ENCODE measurements at places on chromosomes 3 and 15.
A peak's percentile ranks its signal among the peaks of the same experiment; 100 is the strongest.

- no peak for DNase-seq
These were observed 583.4 kb upstream of the DPPA4 start for GRCh38 chr3:109920749-109921148.

DNA sequence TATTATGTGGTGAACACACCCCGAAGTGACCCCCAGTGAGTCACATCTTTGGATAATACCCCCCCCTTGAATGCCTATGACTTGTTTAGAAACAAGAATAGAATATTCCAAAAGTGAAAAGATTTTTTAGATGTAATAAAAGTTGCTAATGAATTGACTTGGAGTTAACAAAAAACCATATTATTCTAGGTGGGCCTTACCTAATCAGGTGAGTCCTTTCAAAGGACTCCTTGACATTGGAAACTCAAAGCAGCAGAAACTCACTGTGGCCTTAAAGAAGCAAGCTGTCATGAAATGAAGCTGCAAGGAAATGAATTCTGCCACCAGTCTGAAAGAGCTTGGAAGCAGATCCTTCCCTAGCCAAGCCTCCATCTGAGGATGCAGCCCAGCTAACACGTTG is 10.9 kb upstream of the ISL2 start:
- no peak for DNase-seq

- no peak for DNase-seq
These were observed 89.9 kb upstream of the CHL1 start for GRCh38 chr3:106619-107018.

DNA sequence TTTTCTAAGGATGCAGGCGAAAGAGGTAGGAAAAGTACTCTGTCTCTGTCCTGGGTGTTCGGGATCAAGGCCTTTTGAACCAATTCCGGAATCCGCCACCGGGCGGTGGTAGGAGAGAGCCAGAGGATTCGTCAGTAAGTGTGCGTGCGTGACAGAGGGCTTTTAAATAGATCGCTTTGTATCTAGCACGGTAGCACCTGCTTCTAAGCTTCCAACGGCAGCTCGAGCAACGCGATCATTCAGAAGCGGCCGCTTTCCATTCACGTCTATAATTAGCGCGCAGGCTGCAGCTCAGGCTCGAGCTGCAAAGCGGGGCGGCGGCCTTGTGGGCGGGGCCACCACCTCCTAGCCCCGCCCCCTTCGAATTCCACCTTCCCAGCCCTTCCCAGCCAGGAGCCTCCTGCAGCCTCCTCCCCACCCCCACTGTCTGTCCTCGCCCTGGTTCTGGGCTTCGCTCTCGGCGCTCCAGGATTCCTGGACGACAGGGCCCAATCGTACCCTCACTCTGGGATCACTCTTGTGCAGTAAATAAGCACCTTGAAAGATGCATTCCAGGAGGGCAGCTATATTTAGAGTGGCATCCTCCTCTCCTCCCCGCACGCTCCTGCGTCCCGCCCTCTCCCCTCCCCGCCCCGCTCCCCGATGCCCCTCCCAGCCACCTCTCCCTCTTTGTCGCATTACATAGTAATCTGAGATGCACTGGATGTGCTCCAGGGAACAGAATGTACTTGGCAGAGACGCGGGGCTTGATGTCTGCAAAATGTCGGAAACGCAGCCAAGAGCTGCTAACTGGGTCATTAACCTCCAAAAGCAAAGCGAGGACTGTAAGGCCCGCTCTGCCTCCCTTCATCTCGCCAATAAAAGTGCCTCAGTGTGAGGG is 224.1 kb upstream of the TPRG1 start:
- DNase-seq = peak; percentile 96

DNA sequence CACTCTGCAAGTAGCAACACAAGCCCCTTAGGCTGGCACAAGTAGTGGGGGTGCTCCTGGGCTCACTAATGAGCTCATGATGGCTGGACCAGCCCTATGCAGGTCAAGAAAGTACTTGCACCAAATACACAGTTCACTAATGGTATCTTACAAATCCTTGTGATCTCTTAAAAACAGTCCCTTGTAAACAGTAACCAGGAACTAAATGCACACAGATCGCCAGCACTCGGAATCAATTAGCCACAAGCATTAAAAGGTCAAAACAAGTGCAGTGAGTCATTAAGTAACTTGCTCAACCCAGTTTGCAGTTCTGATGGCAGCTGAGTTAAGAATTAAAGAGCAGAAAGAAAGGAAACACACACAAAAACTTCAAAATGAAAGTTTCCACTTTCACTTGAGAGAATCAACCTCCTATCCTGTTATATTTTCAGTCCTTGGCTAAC is 43.2 kb downstream of the ARHGEF3 start:
- no peak for DNase-seq
